ENCODE measurements at places on chromosomes 2 and 18. TPM values are rescaled to one million over a fixed set of nuclear protein-coding genes. Genes with fewer than 3 reads are reported as not detected.

The C2orf78 gene
- not detected for total RNA-seq

GRCh38 chr2:68961380-68961779 is 8.7 kb upstream of the GKN2 start:
- DNase-seq = no peak

DNA sequence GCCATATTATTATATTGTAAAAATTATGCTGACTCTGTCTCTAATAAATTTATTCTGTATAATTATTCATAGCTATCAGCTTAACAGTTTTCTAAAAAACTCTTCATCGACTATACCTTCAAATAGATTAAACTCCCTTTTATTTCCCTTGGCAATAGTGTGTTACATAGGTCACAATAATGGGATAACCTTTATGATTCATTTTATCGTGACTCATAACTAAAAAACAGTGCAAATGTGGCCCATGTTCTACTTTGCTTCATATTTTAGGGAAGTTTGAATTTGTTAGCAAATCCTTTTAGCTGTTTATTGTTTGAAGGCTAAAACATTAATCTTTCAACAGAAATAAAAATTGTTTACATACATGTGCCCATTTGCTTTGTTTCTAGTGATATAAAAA is 783.2 kb upstream of the CDH2 start:
- peak; percentile 64 for DNase-seq

- DNase-seq = no peak
Measured at GRCh38 chr2:128317181-128317898, 1.3 kb downstream of the HS6ST1 start.

- DNase-seq = no peak
Measured at GRCh38 chr18:36890598-36890997, 61.7 kb downstream of the KIAA1328 start.

- DNase-seq = no peak
Measured at GRCh38 chr2:9322576-9322975, 100.8 kb downstream of the ITGB1BP1 start.

- DNase-seq = no peak
Measured at GRCh38 chr2:97889156-97889555, 106.6 kb downstream of the TMEM131 start.

The GATA6 gene
- total RNA-seq = 10.9 TPM

The ANKRD30BL gene
- total RNA-seq = not detected

The UGT1A7 gene
- total RNA-seq = not detected

DNA sequence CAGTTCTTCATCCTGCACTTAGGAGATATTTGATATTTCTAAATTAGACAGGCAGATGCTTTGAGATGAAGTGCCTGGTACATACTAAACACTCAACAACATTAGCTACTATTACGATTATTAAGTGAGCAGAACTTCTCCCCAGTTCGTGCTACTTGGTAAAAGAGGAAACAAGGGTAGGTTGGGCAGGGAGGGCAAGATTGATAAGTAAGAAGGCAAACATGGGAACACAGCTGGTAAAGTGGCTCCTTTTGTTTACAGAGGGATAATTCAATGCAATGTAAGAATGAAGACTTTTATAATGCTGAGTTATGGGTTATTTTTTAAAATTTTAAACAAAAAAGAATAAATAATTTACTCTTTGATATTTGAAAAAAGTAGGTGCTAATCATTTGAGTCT is 15.9 kb upstream of the WIPF1 start:
- no peak for DNase-seq

DNA sequence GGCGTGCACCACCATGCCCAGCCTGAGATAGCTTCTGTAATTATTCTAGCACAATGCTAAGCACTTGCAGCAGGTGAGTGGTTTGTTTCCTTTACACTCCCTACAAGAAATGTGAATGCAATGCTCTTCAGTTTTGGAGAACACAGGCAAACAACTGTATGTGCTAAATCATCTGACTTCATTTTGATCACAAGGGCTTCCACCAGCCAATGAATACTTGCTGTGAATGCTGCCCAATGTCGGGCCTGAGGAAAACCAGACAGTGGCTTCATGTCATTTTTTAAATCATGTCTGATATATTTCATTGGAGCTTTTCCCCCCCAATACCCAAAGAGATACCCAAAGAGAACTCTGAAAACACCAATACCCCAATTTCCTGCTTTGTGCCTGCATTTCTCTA is 155.6 kb upstream of the XPO1 start:
- DNase-seq = no peak

The ALKAL2 gene
- total RNA-seq = 1.3 TPM

DNA sequence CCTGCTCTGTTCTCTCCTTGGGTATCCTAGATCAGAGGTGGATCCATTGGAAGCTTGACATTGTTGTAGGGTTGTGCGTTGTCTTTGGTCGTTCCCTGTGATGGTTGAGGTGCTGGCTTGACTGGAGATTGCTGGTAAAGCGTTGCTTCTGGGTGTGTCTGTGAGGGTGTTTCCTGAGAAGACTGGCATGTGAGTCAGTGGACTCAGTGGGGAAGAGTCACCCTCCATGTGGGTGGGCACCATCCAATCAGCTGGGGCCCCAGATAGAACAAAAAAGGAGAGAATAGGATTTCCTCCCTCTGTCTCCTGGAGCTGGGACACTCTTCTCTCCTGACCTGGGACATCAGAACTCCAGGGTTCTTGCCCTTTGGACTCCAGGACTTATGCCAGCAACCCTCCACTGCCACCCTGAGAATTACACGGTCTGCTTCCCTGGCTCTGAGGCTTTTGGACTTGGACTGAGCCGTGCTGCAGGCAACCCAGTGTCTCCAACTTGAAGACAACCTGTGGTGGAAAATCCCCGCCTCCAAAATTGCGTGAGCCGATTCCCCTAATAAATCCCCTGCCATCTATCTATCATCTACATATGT is 14.8 kb upstream of the REEP1 start:
- DNase-seq = no peak

DNA sequence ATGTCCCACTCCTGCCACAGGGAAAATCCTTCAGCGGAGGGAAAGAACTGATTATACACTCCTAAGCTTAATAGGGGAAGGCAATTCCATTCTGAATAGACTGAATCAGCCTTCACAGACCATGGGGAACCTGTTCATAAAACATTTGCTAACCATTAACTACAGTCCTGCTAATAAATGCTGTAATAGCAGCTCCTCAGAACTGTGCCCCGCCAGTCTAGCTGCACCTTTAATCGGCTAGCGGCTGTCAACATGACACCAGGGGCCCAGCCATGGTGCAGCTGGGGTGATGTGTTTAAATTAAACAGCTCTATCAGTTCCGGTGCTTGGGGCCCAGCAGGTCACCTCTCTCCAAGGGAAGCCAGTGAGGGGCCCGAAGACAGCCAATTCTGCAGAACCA is 77.8 kb downstream of the GALNT14 start:
- DNase-seq = no peak

The CPO gene
- total RNA-seq = not detected

DNA sequence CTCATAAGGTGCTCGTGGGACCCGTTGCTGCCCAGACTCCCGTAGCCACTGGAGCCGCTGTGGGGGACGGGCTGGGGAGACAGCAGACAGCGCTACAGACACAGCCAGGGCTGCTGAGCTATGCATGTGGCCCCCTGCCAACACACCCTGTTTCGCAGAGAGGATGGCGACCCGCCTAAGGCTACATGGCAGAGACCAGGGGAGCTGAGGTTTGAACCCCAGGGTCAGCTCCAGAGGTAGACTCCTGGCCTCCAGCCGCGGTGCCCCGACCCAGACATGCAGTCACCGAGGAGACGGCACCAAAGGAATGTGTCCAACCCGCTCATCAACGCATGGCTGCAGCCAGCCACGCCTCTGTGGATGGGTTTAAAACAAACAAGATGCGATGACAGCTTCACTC is 21.0 kb upstream of the HES6 start:
- DNase-seq = peak; percentile 15

DNA sequence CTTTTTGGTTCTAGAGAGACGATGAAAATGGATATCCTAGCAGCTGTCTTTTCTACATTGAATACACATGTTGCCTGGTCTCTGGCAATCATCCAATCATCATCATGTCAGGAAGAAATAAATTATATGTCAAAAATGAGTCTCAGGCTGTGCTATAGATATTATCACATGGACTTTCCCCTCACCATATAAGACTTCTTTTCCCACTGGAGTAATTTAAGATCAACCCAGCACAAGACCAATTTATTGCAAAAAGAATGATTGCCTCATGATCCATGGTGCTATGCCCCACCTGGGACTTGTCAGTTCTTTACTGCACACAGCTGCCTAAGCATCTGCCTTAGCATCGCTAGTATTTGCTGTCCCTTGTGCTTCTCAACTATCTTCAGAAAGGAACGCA is 783.7 kb upstream of the TMEFF2 start:
- no peak for DNase-seq

DNA sequence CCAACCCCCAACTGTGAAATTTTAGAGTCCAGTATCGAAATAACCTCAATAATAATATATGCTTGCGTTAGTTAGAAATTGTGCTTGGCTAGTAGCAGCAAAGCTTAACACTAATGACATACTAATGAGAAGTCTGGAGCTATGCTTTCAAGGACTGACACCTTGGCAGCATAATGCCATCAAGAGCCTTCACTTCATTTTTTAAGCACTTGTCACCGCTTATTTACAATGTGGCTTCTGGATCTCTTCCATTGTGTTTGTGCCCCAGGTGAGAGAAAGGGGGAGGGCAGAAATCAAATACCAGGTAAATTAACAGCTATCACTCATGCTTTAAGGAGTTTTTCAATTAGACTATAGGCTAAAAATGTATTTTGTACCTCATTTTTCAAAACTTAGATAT is 101.5 kb downstream of the CDH7 start:
- DNase-seq = no peak

The EN1 gene
- total RNA-seq = not detected

DNA sequence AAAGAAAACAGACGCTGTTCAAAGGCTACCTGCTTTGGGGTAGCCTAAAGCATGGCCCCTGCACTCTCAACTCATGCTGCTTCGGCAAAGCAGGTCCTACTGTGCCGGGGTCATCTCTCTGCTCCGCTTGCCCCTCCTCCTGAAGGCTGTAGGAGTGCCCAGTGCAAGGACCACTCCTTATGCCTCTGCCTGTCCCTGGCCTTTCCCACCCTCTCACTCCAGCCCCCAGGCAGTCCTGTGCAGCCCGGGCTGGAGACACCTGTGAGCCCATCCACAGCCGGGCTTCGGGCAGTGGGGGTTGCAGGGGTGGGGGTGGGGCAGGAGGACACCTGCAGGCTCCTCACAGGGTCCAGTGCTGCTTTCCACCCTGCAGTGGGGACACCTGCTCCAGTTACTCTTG is 69.1 kb downstream of the ACKR3 start:
- DNase-seq = no peak

DNA sequence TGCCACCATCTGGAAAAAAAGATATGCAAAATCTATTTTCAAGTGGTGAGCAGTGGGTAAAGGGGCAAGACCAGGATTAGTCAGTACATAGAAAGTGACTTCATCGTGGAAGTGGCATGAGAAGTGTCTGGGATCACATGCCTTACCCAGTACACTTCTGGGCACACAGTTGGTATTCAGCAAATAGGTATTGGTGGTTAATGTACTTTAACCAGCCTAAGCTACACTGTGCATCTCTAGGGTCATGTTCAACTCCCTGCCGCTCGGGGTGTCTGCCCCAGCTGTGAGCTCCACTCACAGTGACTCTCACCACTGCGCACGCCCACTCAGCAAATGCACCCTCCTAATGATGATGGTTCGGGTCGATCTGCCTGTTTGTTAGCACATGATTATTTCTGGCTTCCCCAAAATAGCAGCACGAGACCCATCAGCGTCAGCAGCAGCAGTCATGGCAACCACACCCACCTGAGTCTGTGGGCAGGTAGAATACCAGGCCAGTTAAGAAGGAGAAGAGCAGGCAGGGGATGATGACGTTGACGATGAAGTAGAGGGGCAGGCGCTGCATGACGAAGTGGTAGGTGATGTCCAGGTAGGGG is 11.1 kb downstream of the CHRNA1 start:
- no peak for DNase-seq

The GPR45 gene
- 0.22 TPM for total RNA-seq

The GNLY gene
- not detected for total RNA-seq

The MYL12B gene
- total RNA-seq = 374 TPM

DNA sequence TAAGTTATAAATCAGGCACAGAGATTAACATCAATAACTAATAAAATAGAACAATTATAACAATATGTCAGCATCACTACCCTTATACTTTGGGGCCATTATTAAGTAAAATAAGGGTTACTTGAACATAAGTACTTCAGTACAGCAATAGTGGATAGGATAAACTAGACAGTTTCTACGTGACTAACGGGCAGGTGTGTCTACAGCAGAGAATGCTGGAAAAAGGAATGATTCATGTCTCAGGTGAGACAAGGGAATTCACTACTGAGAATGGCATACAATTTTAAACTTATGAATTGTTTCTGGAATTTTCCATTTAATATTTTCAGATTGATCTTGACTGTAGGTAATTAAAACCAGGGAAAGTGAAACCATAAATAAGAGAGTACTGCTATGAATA is 5.5 kb downstream of the WDR75 start:
- DNase-seq = no peak

DNA sequence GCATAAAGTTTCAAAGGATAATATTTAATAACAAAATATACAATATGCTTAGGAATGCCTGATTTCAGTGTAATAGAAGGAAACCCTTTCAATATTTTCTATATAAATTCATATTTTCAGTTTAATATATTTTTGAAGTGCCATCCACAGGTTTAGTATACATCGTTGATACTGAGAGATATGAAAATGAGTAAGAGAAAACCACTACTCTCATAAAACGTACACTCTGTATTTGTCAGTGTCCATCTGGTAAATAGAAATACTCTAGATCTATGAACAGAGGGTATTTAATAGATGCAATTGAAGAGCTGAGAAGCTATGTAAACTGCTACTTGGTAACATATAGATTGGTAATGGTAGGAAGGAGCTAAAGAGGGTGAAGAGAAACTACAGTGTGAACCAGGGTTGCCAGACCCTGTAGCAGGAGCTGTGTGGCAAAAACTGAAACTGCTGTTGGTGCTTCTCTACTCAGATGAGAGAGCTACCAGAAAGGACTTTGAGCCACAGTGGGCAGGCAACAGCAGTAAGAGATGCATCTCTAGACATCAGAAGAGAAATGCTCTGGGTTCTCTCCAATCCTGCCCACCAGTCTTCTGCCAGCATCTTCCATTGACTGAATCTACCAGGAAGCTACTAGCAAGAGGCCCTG is 187.4 kb downstream of the CCDC102B start:
- DNase-seq = no peak

DNA sequence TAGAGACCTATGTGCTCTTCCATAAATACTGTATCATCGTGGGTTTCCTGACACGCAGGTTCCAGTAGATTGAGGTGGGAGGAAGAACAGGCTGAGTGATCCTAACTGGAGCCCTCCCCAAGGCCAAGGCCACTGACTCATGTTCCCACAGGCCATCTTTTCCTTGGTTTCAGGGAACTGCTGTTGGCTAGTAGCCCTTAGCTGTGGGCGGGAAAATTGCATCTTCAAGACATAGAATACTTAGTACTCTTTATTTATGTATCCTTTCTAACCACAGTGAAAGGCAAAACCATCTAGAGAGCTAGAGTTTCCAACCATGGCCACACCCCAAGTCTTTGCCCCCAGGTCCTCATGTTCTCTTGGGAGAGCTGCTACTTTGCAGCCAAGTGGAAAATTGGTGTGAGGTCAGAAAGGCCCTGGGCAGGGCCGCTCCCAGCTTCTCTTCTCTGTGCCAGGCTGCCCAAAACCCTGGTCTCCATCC is 55.9 kb downstream of the COPS8 start:
- DNase-seq = peak; percentile 85

Data from astrocyte (in vitro differentiated cells and primary cell).